ENCODE measurements at places on chromosomes 2 and 18.
A peak's percentile ranks its signal among the peaks of the same experiment; 100 is the strongest.

- DNase-seq = no peak
Observed at GRCh38 chr18:73478191-73478590, 610.4 kb upstream of the NETO1 start.

GRCh38 chr18:8373486-8373885 lies 235.8 kb upstream of the RAB12 start:
- no peak for DNase-seq

DNA sequence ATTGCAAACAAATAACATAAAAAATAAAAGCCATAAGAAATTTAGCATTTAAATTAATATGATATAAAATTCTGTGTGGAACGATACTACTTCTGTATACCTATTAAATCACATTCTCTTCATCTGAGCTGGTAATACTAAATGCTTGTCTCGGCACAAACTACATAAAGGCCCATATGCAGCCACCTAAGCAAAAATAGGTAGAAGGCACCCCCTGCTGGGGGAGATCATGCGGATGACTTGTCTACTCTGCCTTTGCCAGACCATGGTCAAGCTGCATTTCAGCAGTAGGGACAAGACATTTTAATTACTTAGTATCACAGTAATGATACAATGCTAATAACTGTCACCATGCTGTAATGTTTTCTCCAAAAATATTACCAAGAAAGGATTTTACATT lies 108.0 kb downstream of the CDH19 start:
- peak; percentile 57 for DNase-seq

- DNase-seq = no peak
Observed at GRCh38 chr2:37769551-37769950, 98.1 kb upstream of the CDC42EP3 start.

GRCh38 chr2:69007169-69007568 lies 5.8 kb upstream of the ANTXR1 start:
- DNase-seq = no peak

DNA sequence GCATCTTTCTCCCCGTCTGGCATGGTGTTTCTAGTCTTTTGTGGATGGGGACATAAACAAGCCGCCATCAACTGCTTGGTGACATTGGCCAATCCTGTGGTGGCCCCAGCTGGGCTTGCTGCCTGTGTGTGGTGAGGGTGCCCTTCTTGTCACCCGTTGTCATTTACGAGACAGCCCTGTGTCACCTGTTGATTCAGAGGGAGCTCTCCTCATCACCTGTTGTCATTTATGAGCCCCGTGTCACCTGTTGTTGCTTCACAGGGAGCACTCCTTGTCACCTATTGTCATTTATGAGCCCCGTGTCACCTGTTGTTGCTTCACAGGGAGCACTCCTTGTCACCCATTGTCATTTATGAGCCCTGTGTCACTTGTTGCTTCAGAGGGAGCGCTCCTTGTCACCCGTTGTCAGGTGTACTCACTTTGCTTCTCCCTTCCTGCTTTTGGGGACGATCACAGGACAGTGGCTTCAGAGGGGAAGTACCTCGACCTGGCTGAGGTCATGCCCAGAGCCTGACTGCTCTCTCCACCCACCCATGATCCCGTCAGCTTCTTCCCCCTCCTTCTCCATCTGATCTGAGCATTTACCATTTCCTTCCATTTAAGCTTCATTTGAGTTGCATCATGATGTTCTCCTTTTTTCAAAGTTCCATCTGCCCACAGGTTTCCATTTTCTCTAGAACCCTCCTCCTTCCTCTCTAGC lies 29.1 kb downstream of the HPCAL1 start:
- no peak for DNase-seq

DNA sequence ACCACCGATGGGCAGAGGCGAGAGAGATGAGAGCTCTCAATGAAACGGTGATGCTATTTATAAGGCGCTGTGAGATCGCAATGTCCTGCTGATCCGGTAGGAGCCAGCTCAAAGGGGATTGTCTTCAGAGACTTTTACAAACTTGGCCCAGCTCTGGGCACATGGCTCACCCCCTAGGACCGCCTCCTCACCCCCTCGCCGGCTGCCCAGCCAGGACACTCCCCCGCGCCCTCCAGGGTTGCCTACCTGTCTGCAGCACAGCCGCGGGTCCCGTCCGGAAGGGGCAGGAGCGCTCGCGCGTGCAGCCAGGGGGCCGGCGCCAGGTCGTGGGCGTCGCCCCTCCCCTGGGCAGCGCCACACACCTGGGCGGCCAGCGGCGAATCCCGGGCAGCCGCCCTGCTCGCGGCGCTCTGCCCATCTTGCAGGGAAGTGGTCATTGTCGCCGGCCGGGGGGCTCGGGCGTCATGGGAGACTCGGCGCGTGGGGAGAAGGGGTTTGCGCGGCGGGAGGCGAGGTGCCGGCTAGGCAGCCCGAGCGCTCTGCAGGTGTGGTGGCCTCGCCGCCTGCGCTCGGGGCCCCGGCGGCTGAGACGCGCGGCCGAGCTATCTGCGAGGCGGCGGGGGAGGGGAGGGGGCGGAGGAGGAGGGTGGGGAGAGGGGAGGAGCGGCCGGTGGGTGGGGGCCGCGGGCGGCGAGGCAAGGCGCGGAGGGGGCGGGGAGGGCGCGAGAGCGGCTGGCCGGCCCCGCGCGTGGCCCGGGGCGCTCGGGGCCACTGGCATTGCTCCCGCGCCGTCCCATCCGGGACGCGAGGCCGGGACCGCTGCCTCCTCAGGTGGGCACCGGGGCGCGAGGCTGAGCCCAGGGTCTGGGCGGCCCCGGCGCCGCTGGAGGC lies at the start of gene GRB14:
Gene GRB14, minus strand, starts transcription at position 610 of the 891 bp plus-strand sequence. Its CDS starts 173 bp downstream, at position 437.
- peak; percentile 32 for DNase-seq

GRCh38 chr2:233141901-233142300 lies 81.8 kb downstream of the INPP5D start:
- DNase-seq = no peak

DNA sequence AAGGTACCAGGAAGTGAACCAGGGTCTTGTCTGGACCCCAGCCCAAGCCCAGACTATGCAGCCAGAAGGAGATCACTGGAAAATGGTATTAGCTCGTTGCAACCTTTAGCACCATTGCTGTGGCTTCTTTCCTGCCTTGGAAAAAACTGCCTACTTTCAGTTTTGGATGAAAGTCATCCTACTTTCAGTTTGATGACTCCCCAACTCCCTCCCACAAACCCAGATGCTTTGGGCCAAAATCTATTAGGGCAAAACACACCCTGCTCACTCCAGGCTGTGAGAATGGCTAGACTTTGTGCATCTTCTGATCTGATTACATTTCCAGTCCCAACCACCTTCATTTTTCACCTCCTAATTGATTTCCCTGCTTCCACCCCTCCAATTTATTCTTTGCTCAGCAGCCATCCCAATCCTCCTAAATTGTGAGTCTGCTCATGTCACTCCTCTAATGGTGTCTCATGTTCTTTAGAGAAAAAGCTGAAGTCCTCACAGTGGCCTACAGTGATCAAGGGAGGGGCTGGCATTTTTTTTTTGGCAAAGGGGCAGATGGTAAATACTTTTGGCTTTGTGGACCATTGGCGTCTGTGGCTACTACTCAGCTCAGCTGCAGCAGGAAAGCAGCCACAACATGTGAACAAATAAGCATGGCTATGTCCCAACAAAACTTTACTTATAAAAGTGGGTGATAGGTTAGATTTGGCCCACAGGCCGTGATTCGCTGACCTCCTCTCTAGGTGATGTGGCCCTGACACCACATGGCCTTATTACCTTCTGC lies 368.7 kb downstream of the SLC4A3 start:
- DNase-seq = no peak

GRCh38 chr18:36330435-36331052 lies 33.0 kb downstream of the FHOD3 start:
- DNase-seq = no peak

DNA sequence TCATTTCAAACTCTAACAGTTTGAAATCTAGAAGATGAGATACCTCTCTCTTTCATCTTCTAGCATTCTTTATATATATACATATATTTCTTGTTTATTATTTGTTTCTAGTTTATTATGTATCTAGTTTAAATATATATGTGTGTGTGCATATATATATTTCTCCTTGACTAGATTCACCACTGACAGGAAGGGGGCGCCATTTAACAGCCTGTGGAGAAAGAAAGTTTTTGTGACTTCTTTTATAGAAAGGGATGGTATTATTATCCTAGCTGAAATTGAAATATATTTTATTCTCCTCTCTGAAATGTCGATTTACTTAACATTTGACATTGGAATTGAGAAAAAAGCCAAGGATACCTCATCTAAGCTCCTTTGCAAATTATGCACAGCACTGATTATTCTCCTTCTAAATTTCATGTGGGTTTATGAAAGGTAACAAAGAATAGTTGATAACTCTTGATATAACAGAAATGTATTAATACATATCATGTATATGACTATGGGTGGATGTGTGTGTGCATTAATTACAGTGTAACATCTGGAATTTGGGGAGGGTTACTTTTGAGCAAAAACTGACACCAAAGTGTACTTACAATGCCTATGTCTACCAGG lies 160.7 kb upstream of the NT5C1B start:
- DNase-seq = peak; percentile 25

GRCh38 chr2:98515250-98515991 lies 70.8 kb downstream of the INPP4A start:
- DNase-seq = no peak

DNA sequence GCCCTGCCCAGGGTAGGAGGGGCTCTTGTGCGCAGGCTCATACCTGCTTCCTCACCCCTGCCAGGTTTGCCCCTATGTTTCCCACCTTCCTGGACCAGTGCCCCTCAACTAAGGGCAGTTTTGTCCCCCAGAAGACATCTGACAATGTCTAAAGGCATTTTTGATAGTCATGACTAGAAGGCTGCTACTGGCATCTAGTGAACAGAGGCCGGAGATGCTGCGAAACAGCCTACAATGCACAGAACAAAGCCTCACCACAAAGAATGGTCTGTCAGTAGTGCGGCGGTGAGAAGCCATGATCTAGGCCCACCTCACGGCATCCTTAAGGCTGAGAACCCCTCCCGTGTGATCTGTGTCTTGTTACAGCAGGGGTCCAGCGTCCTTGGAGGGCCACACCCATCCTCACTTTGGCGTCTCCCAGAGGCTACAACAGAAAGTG lies 96.0 kb downstream of the TMEM17 start:
- no peak for DNase-seq

DNA sequence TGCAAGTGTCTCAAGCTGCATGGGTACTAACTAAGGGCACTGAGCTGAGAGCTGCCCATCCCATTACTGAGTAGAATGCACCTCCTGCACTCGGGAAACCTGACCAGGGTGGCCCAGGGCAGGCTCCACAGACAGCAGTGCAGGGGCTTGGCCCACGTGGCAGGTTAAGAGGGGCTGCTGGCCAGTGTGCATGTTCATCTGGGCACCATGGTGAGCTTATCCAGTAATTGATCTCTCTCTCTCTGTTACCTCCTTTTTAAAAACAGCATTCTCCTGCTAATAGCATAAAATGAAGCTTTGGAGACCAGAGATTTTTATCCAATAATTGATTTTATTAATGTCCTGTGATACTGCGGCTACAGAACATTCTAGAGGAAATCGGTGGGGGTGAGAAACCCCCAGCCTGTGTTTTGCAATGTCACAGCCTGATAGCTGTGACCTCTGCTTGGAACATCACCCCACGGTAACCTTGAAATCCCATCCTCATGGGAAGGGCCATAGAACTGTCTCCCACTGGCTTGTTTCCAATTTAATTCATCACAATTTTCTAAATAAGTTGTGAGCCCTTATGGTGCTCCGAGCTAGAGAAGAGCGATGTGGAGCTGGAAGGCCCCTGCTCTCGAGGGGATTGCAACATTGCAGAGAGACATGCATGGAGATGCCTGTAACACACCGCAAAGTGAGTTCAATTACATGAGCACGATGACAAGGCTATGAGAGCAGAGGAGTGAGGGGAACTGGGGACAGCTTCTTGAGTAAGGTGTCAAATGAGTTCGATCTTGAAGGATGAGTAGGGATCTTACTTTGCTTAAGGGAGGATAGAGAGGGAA lies 143.8 kb downstream of the GALNT14 start:
- no peak for DNase-seq

DNA sequence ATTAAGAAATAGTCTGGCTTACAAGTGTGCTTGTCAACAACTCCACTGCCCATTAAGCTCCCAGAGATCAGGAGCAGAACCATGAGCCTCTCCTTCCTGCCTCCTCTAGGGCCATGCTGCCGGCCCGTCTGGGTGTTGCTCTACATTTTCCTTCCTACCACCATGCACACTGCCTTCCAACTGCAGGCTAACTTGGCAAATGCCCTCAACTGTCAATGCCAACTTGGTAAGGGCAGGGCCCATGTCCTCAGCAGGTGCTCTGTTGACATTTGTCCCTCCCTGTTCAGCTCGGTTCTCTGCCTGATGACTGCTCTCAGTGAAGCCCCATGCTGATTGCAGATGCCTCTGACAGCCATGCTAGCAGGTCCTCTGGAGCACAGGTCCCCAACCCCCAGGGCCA lies 345.2 kb downstream of the ALK start:
- no peak for DNase-seq

DNA sequence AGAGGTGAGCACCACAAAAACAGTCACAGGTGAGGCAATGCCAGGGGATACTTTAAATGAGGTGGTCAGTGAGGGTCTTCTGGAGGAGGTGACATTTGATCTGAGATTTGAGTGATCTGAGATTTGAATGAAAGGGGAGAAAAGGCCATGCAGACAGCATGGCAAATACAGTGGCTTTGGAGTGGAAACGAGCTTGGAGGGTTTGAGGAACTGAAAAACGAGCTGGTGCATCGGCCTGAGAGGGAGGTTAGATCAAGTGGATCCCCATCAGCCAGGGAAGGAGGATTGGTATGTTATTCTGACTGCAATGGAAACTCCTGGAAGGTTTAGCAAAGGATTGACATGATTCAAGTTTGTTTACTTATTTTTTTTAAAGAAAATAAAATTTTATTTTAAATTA lies 245.1 kb downstream of the KCNS3 start:
- no peak for DNase-seq

DNA sequence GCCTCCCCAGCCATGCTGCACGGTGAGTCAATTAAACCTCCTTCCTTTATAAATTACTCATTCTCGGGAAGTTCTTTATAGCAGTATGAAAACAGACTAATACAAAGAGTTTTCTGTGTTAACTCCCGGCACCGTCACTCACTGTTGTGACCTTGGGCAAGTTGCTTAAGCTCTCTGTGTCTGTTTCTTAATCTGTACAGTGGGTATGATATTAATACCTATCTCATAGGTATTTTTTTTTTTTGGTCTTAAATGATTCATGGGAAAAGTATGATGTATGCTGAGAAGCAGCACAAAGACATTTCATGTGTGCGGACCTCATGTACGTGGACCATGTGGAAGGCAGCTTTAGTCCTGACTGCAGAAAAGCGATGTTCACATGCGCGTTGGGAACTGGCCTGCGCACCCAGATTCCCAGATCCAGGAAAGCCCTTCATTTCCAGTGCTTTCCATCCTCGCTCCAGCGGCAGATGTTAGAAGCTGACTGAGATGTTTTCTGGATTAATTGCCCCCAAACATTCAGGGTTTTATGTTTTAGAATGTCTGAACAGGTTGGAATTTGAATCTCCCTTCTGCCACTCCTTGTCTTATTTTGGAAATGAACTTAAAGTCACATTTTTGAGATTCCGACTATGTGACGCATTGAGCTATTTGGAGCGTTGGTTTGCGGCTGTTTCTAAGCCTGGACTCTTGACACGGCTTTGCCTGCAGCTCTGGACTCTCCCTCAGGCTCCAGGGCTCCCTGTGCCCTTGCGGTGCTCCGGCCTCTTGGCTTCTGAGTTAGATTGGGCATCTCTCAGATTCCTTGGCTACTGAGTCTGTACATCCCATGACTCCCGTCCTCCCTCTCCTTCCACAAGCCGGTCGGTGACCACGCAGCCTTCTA lies 61.4 kb downstream of the SLC4A3 start:
- no peak for DNase-seq
